ENCODE measurements at places on chromosomes 7 and 10.

DNA sequence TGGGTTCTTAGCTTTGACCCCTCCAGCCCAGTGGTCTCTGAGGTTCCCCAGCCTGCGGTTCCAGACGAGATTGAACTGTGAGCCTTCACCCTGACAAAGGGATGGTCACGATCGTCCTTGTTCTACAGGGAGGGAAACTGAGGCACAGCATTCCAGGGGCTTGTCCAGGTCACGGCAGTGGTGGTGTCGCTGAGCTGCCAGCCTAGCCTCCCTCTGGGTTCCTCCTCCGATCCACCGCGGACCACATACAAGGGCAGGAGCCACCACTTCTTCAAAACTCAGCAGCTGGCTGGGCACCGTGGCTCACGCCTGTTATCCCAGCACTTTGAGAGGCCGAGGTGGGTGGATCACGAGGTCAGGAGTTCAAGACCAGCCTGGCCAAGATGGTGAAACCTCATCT lies 35.8 kb downstream of the ELFN1 start:
- no peak for DNase-seq

DNA sequence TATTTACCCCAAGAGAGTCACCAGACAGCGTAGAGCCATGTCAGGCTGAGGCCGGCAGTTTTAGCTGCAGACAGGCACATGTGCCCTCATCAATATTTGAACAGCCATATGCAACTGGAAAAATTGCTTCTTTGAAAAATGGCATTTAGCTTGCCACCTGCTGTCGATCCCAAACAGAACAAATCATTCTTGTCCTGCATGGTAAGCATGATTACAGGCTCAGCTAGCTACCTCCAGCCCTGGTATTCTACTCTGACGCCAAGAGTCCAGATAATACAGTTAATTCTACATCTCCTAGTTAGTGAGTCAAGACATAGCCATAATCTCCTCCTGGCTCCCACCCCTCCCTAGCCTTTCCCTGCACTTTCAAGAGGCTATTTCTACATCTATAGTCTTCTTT lies 7.7 kb downstream of the CREB3L2 start:
- no peak for DNase-seq

- DNase-seq = no peak
Measured at GRCh38 chr10:17847585-17848296, 38.6 kb downstream of the MRC1 start.

DNA sequence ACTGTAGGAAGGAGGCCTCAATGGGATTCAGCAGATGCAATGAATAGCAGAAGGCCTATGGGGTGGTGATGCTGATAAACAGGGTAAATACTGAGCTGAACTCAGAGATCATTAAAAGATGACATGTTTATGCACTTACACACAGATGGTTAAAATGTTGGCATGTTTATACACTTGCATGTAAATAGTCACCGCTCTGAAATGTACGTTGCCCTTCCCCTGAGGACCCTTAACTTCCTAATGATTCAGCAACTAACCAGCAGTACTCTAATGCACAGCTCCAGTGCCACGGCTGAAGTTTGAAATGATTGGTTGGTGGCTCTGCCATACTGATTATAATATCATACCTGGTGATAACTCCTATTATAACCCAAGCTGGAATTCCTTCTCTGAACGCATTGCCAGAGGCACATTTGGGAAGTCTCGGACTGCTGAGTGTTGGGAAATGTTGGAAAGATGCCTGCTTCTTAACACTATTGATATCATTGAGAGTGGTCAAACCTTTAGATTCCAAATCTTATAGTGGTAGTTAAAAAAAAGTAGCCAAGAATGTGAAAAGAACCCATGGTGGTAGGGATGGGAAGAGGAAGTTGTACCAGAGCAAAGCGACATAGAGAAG lies 3.7 kb upstream of the CAV1 start:
- no peak for DNase-seq

DNA sequence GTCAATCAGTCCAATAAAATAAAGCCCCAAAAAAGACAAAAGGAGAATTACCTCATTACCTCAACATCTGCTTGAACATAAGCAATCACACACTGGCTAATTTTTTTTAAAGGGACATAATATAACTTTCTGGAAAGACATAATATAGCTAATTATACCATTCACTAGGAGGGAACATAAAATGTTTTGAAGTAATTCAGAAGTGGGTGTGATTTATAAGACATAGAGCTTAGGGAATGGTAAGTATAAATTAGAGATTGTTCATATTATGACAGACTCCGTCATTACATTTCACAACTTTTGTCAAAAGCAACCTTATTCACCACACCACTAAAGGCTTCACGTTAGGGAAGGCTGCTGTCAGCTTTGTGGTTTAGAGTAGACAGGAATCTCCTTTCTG lies 3.8 kb downstream of the SHTN1 start:
- DNase-seq = no peak

DNA sequence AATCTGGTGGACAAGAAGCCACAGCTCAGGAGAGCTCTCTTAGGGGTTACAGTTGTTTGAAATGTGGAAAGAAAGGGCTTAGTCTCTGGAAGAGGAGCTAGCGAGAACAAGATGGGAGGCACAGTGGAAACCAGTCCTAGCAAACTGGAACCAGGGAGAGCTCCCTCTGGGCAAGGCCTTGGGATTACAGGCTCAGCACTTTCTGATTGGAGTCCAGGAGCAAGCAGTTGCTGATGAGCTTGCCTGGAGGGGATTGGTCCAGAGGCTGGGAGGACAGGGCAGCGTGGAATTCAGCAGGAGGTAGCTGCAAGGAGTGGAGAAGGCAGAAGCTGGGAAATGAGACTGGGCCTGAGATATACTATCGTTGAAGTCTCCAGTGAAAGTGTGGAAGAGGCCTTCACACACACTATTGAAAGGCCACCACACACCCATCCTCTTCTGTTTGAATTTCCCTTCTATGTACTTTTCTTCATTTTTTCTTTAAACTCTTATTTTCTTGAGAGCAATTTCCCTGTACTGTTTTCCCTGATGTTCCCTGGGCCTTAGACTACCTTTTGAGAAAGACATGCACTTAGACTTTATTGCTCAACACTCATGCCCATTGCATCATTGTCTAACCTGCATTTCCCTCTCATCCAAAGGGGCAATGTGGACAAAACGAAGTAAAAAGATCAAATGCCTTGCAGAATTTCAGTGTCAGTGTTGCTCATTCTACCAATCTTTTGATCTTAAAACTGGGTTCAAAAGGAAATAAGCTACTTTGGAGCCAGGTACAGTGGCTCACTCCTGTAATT lies 57.8 kb upstream of the LANCL2 start:
- no peak for DNase-seq

- no peak for DNase-seq
Measured at GRCh38 chr10:97224483-97225435, 39.0 kb upstream of the SLIT1 start.

DNA sequence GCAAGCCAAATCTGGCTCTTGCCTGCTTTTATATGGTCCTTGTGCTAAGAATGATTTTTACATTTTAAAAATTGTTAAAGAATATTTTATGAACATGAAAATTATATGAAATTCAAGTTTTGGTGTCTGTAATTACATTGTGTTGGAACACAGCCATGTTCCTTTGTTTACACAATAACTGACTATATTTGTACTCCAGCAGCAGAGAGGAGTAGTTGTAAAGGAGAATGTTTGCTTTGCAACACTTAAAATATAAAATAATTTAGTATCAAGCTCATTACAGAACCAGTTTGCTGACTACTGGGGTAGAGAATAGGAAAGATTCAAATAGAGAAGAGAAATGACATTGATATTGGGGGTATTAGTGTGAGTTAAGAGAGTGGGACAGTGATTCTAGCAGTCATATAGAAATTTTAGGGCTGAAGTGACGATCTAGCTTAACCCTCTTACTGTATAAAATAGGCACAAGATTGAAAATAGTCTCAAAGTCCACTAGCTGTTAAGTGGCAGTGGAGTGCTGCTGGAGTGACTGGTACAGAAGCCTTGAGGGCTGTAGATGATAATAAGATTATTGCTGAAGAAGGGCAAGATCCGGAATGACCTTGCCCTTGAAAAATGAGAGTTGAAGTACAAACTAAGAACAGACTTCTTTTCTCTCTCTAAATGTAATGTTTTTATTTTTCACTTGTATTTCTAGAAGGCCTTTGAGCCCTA lies 28.2 kb downstream of the SGPL1 start:
- DNase-seq = no peak

DNA sequence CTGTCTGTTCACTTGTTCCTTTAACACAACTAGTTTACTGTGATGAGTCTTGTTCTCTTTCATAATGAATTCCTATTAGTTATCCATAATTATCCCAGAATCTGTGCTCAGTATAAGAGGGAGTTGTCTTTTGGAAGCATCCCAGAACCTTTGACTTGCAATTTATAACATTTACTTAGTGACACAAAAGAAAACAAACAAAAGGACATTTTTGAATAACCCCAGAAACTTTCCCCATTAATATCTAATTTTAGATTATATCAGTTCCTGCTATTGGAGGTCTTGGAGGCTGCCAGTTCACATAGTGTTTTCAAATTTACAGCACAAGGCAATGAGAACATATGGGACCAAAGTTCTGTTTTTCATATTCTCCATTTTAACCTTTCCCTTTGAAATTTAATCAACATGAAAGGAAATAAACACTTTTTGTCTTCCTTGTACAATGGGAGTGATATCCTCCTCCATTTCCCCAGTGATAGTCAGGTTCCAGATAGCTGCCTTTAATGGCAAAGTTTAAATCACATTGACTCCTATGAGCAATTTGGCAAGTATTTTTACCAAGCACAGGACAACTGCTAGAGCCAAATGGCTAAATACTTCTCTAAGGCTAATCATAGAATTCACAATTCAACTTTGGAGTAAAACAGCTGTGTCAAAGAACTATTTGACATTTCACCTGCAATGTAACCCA lies 37.1 kb upstream of the GNAT3 start:
- DNase-seq = no peak

DNA sequence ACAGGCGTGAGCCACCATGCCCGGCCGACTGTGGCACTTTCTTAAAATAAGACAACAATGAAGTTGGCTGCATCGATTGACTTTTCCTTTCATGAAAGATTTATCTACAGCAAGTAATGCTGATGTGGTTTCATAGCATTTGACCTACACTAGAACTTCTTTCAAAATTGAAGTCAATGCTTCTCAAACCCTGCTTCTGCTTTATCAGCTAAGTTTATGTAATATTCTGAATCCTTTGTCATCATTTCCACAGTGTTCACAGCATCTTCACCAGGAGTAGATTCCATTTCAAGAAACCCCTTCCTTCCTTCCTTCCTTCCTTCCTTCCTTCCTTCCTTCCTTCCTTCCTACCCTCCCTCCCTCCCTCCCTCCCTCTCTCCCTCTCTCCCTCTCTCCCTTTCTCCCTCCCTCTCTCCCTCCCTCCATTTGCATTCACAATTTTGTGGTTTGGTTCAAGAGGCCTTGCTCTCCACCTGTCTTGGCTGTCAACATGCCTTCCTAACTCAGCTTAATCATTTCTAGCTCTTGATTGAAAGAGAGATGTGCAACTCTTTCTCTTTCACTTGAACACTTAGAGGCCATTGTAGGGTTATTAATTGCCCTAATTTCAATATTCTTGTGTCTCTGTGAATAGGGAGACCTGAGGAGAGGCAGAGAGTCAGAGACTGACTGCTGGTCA lies 52.1 kb downstream of the HDAC9 start:
- DNase-seq = no peak

GRCh38 chr10:131655101-131655849 lies 245.5 kb upstream of the PPP2R2D start:
- no peak for DNase-seq

DNA sequence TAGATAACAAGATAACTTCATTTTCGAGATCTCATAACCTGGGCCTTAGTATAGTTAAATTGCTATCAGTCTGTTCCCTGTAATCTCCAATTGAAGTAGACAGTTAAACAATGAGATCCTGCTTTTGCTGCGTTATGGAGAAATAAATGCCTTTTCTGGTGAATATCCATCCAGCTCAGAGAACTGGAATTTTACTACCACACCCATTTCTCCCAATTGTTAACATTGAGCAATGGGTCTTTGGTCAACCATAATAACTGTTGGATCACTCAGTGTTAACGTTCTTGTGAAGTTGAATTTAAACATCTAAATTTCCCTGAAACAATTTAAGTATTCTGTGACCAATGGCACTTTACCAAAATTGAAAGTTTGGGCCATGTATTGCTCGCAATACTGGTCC lies 3.0 kb downstream of the CALU start:
- DNase-seq = no peak

- DNase-seq = no peak
Measured at GRCh38 chr10:71225291-71226058, 13.1 kb downstream of the UNC5B start.

- DNase-seq = no peak
Measured at GRCh38 chr7:129090300-129090907, 35.5 kb upstream of the TNPO3 start.

GRCh38 chr10:24439935-24440334 lies 231.0 kb downstream of the KIAA1217 start:
- no peak for DNase-seq

GRCh38 chr7:18900236-18900635 lies 217.2 kb downstream of the TWIST1 start:
- no peak for DNase-seq

DNA sequence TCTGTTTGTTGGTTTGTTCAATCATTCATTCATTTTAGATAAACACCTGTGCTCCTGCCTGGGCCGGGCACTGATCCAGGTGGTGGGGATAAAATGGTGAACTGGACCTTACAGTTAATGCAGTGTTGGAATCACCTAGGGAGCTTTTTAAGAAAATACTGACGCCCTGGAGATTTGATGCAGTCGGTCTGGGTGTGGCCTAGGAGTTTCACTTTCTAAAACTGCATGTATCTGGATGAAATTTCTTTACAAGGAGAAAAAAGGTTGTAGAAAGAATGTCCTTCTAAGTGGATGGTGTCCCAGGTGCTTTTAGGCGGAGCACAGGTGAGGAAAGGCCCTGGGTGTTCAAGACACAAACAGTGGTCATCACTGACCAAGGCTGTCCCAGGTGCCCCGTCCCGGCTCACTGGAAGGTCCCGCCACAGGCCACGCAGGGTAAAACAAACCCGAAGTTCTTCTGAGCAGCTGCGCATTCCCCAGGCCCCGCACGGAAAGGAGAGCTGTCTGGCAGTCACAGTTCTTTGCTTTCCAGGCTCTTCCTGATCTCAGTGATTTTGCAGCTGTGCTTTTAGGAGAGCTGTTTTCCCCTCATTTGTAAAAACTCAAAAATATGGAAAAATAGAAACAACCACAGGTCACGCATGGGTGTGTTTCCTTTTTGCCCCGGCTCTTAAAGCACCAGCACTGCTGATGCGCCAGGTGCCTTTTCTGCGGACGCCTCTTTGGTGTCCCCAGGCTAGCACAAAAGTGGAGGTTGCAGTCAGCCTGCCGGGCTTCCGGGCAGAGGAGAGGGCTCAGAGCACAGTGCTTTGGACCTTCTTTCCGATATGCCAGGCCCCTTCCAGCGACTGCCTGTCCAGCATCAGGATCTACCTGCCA lies 161.9 kb downstream of the GRK5 start:
- no peak for DNase-seq
